ENCODE measurements at places on chromosomes 12 and 14.
A peak's percentile ranks its signal among the peaks of the same experiment; 100 is the strongest.

DNA sequence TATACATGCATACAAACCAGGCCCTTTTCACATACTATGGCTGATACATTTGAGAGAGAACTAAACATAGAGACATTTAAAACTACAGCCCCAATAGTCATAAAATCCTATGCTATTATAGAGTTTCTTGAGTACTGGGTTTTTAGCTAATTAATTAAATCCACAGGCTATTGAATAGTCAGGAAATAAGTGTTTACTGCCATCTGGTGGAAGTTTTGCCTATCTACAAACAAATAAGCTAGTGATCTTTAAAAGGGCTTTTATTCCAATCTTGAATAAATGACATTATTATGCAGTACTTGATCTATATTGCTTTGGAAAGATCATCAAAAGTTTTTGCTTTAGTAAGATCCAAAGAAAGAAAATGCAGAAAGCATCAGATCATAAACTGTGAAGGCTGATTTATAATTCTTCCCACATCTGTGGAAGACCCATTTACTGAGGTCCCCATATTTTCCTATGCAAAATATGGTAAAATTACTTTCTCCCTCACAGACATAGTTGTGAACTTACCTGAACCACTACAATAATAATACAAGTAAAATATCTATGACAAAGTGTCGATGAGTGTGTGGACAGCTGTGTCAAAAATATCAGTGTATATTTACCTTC is 131.3 kb downstream of the ITPR2 start:
- DNase-seq: no peak

GRCh38 chr14:75660630-75661498 is at the start of the genes ERG28 and TTLL5:
Gene ERG28 (minus strand): TSS chr14:75660876. CDS start chr14:75657502, 3,374 bp downstream.
Gene TTLL5 (plus strand): TSS chr14:75661246. CDS start chr14:75663150, 1,904 bp downstream.
- peak; percentile 93 for DNase-seq

GRCh38 chr12:64566122-64566521 is 44.2 kb upstream of the RASSF3 start:
- no peak for DNase-seq

GRCh38 chr12:69090722-69091121 is 148.6 kb upstream of the CPSF6 start:
- DNase-seq: no peak

DNA sequence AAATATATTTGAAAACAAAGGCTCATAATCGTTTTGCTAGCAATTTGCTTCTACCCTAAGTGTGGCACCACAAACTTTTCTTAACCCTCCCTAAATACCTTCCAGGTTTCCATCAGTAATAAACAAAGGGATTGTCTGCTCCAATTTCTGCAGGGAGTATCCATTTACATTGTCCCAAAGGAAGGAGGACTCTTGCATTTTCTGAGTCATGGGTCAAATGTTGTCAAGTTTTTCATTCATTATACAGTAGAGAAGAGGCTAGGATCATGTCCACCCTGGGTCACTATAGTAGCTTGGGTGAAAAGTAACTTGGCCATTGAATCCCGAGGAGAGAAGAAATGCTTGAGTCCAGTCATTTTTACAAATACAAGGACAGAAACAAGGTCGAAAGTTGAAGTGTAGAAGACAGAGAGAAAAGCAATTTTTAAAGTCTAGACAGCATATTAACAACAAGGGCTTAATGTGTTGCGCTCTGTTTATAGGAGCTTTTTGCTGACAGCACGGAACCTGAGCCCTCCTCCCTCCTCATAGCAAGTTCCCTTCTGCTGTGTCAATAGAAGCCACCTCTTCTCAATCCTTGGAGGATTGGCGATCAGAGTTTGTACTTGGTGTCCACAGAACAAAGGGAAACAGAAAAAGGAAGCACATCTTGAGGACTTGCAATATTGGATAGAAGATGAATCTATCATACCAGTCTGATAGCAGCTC is 53.1 kb downstream of the TMEM30B start:
- DNase-seq: no peak

GRCh38 chr14:71725922-71726579 is 206.2 kb upstream of the RGS6 start:
- no peak for DNase-seq

DNA sequence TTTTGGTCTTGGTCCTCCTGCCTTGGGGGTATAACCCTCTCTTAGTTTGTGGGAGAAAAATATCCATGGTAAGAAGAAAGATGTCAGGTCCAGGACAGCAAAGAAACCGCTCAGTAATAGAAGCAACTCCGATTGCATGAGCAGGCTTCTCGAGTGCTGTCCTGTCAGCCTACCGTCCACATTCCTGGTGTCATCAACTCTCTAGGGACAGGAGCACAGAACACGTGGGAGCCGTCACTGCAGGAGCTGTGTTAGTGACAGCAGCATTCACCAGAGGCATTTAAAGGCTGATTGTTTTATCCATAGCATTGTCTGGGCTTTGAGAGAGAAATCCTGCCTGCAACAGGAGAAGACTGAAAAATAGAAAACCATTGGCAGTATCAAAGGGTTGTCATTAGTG is 244.2 kb downstream of the CACNA1C start:
- DNase-seq: no peak

- DNase-seq: no peak
Observed at GRCh38 chr14:101716077-101716950, 45.2 kb upstream of the PPP2R5C start.

GRCh38 chr14:95505030-95505589 is 11.3 kb downstream of the SYNE3 start:
- no peak for DNase-seq

DNA sequence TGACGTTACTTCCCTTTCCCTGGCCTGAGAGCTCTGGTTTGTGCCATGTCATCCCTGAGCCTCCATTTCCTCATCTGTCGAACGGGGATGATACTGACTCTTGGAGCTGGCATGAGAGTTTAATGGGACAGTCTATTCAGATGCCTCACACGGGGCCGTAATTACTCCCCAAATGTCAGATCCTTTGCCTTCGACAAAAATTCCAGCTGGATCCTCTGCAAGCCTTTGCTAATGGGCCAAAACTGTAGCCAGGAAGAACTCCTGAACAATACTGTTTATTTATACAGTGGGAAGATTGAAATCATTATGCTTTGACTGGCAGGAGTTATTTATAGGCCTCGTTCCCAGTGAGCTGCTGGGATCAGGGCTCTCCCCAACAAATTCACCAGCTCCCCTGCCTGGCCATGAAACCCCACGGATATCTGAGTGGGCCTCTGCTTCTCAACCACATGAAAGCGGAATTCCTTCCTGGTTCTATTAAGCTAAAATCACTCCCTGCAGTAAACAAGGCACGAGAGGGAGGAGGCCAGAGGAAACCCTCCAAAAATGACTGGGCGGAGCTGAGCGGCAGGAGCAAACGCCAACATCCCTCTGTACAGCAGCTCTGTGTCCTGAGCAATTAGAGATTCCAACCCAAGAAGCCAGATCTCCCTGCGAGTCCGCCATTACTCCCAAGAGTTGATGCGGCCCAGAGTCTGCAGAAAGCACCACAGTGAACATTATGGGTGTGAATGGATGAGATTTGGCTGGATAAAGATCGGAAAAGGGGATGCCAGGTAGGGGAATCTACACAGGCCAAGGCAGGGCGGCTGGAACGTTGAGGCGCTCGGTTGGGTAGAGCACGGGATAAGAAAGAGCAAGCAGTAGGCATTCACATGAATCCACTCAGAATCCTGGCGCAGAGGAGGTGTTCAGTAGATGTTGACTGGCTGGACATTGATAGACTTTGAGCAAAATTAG is 326.1 kb downstream of the BCL11B start:
- no peak for DNase-seq

GRCh38 chr14:98913967-98914650 is 357.9 kb downstream of the BCL11B start:
- DNase-seq: no peak

GRCh38 chr12:113138826-113139225 is 3.3 kb upstream of the RASAL1 start:
- DNase-seq: no peak

DNA sequence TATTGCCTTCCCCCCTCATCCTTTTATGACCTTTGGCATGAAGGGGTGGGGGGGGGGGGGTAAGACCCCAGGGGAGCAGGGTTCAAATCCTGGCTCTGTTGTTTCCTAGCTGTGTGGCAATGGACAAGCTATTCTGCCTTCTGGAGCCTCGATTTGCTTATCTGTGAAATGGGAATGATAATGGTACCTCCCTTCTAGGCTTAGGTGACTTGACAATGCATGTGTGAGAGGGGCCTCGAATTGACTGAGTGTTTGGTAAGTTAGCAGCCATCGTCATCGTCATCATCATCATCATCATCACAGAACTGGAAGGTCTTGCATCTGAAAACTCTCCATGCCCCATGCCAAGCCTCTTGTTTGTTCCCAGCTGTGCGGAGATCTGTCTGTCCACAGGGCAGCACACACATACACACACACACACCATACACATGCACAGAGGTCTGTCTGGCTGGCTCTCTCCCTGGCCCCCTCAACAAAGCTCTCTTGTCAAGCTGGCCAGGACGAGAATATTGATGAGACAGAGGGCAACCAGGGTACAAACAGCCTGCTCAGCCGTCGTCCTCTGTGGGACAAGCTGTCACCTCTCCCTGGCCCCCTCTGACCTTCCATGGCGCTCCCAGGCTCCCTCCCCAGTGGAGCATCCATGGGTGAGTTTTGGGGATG is 5.9 kb upstream of the SDS start:
- DNase-seq: no peak

DNA sequence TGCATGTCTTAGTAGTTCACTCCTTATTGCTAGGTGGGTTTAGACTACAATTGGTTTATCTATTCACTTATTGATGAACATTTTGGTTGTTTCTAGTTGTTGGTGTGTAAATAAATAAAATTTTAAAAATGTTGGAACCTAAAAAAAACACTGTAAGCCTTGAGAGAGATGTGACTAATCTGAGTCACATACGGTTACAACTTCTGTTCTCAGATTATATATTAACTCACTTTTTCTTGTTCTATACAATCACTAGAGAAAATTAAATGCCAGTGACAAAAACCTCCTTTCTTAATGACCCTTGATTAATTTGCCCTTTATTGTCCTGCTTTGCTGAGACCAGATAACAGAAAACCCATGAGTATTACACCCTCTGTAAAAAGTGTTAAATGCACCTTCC is 7.1 kb upstream of the TDG start:
- DNase-seq: no peak

DNA sequence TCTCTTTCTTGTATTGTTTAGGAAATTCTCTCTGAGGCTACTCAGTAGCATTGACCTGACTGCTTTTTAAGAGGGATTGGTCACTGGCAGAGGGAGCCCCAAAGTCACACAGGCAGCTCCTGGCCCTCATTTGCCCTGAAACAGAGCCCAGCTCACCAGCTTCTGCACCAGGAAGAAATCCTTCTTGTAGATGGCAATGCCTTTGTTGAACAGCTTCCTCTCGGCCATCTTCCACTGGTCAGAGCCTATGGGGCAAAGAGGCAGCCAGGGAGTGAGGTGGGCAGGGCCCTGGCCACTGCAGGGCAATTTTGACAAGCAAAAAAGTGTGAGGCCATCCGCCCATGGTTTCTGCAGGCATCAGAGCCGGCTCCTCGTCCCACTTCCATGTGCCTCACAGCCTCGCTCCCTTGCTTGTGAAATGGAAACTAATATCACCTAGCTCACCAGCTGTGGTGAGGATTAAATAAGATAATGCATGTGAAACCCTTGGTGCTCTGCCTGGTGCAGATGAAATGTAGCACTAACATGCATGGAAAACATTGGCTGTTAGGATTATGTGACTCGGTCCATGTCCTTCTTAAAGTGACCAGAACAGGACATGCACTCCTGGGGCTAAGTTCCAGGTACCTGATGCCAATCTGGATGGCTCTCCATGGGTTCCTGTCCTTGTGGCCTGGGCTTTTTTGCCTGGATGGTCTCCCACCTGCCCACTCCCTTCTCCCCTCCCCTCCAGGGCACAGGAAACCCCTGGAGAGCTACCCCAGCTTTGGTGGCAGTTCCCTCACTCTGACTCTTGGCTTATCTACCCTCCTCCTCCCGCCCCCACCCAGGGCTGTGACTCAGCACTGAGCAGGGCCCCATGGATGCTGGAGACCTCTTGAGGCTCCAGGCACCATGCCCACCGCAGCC is 11.2 kb upstream of the PNMA1 start:
- DNase-seq: no peak
